Activated T-helper 1 cell treated with Interleukin-2 at 50 U/mL for 16 hours (primary cell): ENCODE measurements at places on chromosomes 12 and 14.

DNA sequence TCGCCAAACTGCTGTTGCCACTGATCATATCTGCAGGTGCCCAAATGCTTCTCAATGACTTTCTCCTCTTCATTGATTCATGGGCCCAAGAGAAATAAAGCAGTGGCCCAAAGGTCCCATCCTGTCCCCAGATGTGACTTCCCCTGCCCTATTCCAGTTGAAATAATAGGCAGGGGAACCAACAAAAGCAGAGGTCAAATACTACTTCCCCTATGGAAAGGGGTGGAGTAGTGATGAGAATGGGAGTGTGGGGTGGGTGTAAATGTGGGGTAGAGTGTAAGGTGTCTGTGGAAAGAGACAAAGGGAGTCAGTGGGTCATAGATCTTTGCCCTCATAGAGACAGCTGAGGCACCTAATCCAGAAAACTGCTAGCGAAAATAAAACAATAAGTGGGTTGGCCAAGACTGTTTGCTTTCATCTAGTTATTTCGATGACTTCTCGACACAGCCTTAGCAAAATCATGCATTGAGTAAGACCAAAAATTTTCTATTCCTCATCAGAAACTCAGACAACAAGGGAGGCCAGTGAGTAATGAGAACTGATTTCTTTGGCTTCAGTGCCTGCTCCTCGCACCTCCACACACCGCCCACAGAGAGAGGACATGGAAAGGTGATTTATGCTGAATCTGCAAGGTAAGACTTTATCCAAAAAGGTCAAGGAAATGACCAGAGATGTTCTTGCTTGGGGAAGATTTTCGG is 10.9 kb upstream of the IL22 start:
- no peak for DNase-seq

- no peak for DNase-seq
Observed at GRCh38 chr12:57237932-57238853, 8.7 kb downstream of the SHMT2 start.

- no peak for DNase-seq
Observed at GRCh38 chr12:61504396-61505080, 755.7 kb upstream of the USP15 start.

DNA sequence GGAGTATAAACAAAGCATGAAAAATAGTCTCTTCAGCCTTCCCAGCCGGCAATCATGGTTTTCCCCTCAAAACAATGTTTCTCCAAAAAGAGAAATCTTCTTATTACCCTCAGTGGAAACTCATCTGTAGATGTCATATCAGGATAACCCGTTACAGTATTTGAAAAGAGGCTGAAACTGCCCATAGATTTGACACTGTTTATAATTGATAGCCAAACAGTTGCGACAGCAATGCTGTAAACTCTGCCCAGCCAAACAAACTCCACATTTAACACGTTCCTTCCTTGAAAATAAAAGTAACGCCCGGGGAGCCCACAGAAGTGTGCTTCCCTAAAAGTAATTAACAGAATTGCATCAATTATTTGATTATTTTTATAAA is 201.3 kb upstream of the FOXN3 start:
- no peak for DNase-seq

DNA sequence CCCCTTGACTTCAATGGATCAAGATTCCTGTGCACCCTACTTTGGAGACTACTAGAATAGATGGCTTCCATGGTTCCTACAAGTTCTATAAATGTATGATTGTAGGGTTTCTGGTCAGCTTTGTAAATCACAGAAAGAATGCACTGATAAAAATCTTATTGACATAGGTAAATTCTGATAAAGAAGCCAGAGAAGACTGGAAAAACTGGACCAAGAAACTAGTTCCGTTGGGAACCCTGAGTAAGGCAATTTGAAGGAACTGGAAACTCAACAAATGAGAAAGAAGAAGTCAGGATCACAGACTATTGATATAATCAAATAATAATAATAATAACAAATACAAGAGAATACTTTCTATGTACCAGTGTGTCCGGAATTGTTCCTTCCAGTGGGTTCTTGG is 15.4 kb upstream of the MGST1 start:
- DNase-seq, result no peak

DNA sequence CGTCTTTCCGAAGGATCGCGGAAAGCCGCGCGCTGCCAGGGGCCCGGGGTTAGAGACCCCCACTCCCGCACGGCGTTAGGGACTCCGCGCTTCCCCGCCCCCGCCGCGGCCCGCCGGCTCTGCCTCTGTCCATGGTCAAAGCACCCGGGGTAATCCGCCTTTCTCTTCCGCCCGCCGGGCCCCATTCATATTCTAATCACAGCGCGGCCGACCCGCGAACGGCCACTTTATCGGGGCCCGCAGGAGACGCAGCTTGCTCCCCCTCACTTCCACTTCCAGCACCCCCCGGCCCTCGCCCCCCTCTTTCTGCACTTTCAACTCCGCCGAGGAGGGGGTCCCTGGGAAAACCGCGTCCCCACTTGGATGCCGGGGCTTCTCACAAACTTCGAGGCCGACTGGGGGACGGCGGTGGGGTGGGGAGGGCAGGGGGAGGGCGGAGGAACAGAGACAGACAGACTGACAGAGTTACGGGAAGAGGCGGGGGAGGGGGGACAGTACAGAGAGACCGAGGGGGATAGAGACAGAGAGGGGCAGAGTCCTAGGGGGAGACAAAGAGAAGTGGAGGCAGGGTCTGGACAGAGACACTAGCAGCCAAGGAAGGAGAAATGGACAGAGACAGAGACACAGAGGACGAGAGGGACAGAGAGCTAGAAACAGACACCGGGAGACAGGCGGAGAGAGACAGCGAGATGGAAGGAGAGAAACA is 1.1 kb upstream of the RFX4 start:
- no peak for DNase-seq

DNA sequence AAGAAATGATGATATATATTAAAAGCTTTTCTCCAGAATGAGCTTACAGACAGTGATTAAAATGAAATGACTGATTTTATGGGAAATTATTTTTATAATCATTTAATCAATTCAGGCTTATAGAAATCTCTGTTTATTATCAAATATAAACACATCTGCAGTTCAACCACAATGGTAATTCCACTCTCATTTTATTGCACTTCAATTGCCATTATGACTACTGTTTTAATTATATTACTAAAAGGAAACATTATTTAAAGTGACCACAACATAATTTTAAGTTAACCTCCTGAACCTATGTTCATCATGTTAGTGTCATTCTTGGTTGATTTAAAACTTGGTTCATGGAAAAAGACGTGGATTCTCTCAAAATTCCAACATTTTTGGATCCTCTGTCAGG is 536.3 kb downstream of the SLC6A15 start:
- no peak for DNase-seq

- DNase-seq, result no peak
Observed at GRCh38 chr12:124625867-124626675, 58.7 kb upstream of the NCOR2 start.

- no peak for DNase-seq
Observed at GRCh38 chr14:78498062-78498595, 328.0 kb downstream of the NRXN3 start.

DNA sequence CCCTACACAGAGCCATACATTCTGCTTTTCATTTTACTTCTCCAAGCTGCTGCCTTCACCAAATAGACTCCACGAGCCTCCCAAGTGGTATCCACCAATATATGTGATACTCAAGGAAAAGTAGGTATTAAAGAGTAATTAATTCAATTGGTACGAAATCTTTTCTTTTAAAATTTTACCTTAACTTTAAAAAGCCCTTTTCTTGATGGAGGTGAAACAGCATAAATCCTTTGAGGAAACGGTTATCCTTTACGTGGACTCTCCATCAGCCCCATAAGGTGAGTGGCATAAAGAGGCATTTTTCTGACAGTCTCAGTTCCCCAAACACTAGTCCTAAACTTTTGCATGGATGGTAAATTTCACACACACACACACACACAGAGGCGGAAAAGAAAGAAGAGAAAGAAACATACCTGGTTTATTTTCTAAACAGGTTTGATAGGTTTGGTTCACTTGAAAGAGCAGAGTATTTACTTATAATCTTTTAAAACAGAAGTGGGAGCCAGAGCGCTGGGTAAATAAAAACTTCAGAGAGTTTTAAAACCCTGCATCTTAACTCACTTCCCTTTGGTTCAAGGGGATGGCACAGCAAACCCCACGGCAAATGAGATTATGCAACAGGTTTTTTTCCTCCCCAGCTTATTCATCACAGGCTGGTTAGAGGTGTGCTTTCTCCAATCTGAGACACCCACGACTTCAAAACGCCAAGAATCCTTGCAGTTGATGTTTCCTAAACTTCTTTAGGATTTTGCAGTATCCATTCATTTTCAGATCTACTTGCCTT is 1.9 kb downstream of the DUSP16 start:
- peak; percentile 37 for DNase-seq

- no peak for DNase-seq
Observed at GRCh38 chr12:128914908-128915563, 61.8 kb downstream of the GLT1D1 start.

DNA sequence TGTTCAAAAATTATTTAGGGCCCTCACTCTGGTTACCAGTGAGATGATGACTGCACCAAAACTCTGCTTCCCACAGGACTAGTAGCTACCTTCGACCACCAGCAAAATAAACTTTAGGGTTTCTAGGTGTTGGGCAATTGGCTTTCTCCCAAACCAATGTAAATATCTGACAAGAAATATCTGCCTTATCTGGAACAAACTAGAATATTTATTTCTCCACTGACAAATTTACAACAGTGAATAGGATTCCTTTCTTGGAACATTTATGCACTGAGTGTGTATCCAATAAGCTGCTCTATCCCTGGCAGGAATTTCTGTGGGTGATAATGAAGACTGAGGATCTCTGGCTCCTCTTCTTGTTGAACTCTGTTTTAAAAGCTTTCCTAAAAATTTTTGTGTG is 148.6 kb downstream of the SLC6A15 start:
- DNase-seq, result no peak

DNA sequence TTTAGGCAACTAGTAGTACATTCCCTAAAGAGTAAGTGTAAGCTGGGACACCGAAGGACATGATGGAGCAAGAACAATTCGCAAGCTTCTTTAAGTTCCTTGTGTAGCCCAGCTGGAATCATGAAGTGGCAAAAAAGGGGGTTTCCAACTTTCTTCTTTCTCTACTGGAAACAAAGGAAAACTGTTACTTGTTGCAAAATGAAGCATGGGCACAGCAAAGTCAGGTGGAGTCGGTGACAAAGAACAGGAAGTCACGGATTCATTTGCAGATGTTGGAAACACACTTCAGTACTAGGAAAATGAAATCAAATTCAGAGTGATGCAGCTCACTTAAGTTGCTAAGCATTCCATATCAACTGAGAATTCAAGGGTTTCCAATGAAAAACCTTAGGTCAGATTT is 706.9 kb upstream of the STXBP6 start:
- DNase-seq, result no peak
